ENCODE measurements at places on chromosomes 3 and 15.

DNA sequence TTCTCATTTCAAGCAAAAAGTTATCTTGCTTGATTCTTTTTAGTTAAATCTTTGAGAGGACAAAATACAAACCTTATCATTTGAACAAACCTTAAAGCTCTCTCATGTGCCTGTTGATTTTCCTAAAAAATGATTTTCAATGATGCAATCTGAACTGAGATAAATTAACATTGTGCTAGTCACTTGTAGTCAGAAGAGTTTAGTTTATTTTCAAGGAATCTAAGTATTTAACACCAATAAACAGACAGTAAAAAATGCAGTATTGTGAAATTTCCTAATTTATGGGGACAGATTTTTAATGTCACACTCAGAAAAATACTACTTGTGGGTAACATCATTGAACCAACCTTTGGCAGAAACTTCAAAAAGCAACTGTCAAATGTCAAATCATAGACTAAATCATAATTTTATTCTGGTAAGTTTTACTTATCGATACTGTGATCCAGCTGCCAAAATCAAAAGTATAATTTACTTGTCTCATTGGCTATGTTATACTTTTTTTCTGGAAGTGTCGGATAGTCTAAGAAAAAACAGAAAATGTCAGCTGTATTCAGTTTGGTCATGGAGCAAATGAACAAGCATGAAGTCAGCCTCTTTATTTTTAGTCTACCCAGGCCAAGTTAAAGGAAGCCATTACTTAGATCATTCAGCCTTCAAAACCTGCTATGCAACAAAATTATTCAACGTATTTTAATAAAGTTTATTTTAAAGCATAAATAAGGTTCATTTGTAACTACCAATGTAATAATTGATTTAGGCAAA, 52.4 kb upstream of the FNDC3B start:
- DNase-seq = no peak

DNA sequence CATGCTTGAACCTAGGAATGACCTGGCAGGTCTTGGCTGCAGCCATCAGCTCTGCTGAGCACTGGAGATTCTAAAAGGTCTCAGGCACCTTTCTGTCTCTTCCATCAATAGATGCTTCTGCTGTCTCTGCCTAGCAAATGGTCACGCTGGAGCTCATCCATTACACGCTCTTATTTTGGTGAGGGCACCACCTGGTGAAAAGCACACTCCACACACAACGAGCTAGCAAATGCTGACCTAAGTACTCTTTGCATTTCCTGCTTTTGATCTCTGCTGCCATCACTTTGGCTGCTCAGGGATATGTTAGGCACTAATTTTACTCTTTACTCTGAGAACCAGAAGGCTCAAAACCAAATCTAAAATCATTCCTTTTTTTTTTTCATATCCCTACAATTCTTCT, 91.3 kb downstream of the RAB11A start:
- no peak for DNase-seq

- DNase-seq = no peak
These were observed 26.6 kb downstream of the IDH2 start for GRCh38 chr15:90075420-90076289.

GRCh38 chr15:59338414-59338813, 34.3 kb downstream of the MYO1E start:
- no peak for DNase-seq

DNA sequence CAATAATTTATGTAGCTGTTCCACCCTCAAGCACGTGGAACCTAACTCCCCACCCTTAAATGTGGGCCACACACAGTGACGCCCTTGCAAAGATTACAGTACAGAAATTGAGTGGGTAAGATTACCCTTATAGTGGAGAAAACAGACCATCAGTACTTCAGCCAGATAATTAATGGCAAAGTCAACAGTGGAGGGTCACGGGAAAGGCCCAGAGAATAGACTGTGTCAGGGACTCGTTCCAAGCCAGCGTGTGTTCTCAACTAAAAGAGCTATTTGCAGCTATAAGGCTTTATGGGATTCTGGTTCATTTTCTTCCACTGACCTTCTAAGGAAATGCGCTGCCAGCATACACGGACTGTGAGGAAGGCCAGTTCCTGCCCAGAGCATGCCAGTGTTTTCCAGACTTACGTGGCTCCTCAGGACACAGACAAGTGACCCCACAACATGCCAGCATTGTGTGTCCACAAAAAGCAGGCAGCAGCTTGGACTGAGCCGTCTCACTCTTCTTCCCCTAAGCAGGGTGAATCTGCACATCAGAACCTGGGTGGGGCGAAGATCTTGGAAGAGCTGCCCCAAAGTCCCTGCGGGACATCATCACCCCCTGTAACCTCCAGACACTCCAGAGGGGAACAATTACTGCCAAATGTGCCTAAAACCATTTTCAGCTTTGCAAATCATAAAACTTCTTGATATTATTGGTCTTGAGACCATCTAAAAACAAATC, 428.5 kb downstream of the OCA2 start:
- no peak for DNase-seq

DNA sequence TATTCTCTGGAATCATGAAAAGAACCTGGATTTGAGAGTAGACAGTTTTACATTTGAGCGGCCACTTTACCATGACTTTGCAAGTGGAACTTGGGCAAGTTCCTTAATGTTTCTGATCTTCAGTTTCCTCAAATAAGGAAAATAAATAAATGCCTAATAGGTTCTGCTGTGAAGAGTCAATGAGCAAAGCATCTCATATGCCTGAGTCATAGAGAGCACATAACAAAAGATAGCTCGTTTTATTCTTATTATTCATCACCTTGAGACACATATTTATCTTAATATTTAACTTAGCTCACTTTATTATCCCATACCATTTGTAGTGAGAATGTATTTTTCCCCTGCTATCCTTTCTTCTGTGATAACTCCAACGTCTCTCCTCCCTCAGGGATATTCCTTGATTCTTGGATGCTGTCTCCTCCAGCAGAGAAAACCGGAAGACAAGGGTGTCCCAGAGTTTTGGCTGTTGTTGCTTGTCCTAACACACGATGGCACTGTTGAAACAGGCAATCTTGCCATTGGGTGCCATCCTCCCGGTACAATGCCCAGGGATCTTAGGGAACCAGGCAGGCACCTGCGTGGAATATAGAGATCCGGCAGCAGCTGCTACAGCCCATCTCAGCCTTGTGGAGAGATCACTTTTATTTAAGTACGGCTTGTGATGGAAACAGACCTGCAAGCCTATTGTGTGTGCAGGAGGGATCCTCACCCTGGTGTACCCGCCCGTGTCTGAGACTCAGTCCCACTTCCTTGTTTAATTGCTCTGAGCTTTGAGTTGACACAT, 33.3 kb upstream of the VPS33B start:
- peak; percentile 77 for DNase-seq

DNA sequence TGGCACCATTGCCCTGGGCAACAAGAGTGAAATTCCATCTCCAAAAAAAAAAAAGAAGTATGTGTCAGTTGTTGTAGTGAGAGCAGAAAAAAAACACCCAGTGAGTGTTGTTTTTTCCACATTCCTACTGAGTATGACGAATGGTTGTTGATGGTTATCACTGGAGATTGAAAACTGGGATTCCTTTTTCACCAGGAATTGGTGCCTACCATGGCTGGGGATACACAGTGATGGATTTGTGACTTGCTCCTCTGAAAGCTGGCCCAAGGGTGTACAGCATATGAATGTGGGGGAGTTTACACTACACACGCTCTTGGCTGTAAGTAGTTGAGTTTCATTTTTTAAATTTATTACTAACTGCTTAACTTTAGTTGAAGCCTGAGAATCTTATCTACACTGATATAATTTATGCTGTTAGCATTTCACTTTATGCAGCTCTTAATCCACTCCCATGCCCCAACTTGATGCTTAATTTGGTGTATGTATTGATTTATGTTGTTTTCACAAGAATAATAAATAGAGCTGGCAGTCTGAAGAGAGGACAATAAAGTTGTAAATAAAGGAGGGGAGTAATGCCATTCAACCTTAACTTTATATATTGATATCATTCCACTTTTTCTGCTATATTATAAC, 56.0 kb upstream of the MME start:
- no peak for DNase-seq

DNA sequence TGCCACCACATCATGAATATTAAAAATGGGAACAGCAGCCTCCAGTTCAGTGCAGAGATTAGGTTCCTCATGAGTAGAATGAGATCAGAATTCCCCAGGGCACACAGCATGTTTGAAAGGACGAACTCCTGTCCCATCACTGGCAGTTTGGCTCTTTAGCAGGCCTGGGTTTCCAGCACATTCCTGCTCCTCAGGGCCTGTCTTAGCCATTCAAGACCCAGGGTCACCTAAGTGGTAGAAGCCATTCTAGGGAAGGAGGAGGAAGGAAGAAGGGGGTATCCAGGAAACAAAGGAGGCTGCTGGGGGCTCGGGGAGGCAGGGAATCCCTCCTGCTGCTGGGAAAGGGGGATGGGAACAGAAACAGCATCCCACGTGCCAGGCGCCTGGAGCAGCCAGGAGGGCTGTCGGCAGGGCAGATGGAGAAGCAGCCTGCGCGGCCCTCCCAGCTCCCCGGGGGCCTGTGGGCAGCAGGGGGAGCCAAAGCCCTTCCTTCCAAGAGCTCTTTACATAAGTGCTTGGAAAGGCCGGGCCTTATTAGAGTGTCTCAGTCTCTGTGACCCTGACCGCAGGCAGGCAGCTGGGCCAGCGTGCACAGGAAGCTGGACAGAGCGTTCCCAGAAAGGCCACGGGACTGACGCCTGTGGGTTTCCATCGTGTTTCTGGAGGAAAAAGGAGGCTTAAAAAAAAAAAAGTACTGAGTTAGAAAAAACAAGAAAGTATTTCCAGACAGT, 24.7 kb downstream of the LOXL1 start:
- DNase-seq = peak; percentile 93

DNA sequence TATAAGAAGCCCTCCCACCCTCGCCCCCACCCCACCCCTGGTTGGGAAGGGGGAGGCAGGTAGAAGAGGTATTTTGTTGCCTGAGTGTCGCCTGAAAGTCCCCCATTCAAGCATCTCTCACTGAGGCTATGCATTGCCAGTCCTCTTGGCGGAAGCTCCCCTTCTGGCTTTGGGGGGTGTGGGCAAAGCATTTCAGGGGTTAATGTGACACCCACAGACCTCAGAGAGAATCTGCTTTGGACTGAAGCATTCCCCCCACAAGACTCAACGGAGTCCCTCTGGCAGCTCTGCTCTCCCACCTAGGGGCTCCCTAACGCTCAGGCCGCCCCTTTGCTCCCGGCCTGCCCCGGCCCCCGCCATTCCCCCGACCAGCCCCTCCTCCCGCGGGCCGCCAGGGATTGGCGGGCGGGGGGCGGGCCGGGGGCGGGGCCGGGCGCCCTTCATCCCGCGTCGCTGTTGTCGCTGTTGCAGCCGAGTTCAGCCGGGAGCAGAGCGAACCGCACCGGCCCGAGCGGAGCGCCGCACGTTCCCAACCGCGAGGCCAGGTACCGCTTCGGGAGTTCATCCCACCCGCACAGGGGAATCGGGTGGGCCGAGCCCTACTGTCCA, at the start of gene SLC38A3:
Gene SLC38A3 (plus strand): TSS at position 468 of the 609 bp plus-strand sequence. CDS start 8,929 bp downstream, outside the sequence.
- no peak for DNase-seq

- no peak for DNase-seq
These were observed 568 bp downstream of the CDHR4 start for GRCh38 chr3:49799105-49799504.

DNA sequence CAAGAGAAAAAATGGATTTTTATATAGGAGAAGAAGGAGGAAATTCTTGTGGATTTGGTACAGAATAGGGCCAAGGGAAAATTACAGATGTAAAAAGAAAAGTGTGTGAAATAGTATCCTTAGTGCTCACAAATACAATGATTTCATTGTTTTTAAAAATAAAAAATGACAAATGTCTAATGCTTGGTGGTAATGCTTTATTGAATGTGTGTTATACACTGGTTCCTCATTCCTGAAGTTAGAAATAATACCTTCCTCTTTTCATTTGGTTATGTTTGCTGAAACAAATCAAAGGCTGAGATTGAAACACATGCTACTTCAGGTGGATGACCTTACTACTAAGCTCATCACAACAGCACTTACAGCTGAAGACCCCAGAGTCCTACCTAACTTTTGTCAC, 37.7 kb upstream of the CCR2 start:
- no peak for DNase-seq

DNA sequence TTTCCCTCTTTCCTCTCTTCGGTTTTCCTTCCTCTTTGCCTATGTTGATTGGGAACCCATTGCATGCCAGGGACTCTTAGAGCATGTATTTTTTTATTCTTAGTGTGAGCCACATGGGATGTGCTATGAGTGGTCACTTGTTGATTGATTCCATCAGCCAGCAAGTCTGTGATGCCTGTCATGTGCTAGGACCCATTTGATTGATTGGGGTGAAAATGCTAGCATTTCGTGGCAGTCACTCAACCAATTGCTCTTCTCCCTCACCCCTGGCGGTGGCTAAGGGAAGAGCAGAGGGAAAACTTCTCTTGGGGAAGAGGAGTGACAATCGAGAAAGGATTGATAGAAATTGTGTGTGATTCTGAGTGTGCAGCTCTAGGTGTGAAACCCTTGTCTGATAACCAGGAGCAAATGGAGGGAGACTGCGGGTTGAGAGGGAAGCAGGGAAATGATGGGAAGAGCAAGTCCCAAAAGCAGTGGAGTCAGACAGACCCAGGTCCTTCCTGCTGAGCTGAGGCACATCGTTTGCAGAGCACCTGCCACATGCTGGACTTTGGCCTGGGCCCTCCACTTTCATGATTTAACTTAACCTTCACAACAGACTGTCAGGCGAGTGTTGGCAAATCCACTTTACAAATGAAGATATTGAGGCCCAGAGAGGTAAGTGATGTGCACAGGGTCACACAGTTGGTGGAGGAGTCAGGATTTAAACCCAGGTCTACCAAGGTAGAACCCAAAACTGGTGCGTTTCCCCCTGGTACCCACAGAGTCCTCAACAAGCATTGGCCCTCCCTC, 40.0 kb downstream of the SLC6A11 start:
- DNase-seq = peak; percentile 7

DNA sequence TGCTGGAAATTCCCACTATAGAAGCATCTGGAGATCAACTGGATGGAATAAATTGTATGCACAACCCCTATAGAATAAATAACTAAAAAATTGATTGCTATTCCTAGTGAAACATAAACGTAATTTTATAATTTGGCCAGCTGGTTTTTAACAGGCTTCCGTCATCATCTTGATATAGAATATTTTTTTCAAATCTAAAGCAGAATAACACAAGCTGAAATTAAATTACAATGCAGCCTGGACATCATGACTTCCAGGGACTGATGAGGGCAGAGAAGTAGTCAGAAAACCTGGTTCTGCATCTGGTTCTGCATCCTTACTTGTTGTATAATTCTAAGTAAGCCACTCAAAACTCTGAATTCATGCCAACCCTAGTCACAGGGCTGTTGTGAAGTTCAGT, 146.1 kb downstream of the MEX3B start:
- DNase-seq = no peak

DNA sequence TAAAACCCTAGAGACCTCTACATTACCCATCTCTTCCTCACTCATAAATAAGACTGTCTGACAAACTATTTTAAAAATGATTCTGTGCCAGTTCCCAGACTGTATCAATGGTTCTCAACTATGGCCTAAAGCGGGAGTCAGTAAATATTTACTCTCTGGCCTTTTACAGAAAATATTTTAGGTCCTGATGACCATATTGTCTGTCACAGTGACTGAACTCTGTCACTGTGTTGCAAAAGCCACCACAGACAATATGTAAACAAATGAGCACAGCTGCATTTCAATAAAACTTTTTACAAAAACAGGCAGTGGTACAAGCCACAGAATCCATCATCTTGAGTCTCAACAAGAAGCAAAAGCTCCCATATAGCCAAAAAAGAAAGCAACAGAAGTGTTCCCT, 45.4 kb downstream of the PLOD2 start:
- DNase-seq = no peak

- DNase-seq = no peak
These were observed 953.8 kb upstream of the ALCAM start for GRCh38 chr3:104412608-104413580.

Data from OCI-M1 (cell line).